Activated naive CD4-positive, alpha-beta T cell (primary cell): ENCODE measurements at places on chromosomes 2 and 18.

DNA sequence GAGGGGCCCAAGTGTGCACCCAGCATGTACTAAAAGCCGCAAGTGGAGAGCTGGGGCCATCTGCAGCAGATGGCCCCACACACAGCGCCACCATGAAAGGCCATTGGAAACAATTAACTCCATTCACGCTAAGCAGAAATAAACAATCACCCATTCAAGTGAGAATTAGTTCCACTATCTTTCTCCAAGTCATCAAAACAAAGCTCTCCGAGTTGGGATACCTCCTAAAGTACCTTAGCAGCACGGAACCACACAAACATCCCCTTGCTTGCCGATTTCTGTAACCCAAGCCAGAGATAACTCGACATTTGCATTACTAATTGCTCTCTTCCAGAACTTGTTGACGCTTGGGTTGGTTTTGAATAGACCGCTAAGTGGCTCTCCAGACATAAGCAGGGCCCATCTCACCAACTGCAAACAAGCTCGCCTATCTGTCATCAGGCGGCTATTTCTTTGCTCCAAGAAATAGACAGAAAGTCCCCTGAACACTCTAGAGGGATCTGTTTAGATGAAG, 840.6 kb upstream of the SALL3 start:
- DNase-seq: no peak

DNA sequence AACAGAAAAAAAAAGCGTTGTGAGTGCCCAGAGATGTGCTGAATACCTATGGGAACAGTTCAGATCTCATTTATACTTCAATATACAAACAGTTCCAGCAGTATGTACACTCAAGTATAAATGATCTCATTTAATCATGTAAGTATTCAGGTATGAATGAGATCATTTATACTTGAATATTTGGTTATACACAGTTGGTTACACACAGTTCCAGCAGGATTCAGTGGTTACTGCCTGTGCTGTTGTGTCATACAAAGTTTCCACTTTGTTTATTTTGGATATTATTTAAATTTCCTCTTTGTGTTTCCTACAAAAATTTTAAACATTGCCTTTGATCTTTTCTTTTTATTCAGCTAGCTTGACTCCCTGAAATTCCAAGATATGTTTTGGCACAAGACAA, 293.5 kb upstream of the SLC39A10 start:
- DNase-seq: no peak

GRCh38 chr2:202034249-202035088, 814 bp downstream of the FZD7 start:
- no peak for DNase-seq

- no peak for DNase-seq
Observed at GRCh38 chr2:138762533-138762932, 17.7 kb downstream of the NXPH2 start.
